ENCODE measurements at places on chromosomes 7 and 10.

DNA sequence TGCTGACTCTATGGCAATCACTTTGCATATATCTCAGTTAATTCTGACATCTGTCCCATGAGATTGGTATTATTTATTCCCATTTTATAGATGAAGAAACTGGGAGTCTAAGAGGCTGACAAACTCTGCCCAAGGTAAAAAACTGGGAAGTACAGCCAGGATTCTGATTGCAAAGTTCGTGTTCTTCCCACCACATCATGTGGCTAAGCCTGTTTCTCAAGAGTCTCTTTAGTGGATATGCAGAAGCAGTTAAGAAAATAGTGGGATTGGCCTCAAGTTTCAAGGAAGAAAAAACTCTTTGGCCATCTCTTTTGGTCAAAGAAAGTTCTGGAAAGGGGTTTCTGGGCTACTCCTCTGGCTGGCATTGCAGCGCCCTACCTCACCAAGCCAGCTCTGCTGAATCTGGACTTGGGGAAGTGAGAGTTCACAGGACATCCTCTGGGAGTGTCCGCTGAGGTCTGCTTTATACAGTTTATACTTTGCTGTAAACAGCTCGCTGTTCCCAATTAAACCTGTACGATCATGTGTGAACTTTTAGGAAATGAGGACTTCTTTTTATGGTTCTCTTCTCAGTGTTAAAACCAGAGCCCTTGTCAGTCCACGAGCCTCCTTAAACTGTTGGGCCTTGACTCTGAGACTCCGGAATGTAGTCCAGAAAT, 12.2 kb upstream of the BMPR1A start:
- peaks cover 6% of the 10 kb centered on the region for H3K27me3 ChIP-seq
- no peaks in the 10 kb centered on the region for H3K36me3 ChIP-seq
- no peak overlapping the region for H3K4me3 ChIP-seq

DNA sequence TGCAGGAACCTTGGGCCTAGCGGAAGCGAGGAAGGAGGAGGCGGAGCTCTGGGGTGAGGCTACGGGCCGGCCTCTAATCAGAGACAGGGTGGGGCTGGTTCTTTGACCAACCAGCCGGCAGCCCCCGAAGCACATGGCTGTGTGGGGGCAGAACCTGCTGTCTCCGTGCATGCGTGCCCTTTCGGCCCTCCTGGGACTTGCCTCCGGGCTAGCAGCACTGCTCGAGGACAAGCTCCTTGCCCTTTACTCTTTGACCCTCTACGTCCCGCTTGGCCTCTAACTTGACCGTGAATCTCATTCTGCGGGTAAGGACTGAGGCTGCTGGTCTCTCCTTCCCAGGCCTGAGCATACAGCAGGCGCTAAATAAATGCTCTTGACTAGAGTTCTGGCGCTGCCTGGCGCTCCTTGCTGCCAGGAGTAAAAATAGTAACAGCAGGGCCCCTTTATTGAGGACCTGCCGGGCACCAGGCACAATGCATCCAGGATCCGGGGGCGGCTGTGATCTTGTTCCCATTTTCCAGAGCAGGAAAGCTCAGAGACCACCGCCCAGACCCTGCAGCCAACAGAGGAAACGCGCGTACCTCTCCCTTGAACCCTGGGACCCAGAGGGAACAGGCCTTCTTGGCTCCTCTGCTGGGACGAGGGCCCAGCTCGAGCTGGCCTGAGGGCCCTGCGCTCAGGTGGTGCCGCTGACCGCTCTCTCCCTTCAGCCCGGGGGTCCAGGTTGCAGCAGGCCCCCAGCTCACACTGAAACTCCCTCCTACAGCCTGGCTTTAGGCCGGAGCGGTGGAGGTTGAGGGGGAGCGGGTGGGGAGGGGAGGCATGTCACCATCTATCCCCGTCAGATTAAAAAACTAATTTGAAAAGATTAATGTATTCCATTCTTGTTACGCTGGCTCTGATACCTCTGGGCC, 2.7 kb upstream of the COMTD1 start:
- peaks cover 10% of the 10 kb centered on the region for H3K4me1 ChIP-seq
- no peak overlapping the region for H3K27ac ChIP-seq
- H3K4me3 ChIP-seq, result no peak overlapping the region

DNA sequence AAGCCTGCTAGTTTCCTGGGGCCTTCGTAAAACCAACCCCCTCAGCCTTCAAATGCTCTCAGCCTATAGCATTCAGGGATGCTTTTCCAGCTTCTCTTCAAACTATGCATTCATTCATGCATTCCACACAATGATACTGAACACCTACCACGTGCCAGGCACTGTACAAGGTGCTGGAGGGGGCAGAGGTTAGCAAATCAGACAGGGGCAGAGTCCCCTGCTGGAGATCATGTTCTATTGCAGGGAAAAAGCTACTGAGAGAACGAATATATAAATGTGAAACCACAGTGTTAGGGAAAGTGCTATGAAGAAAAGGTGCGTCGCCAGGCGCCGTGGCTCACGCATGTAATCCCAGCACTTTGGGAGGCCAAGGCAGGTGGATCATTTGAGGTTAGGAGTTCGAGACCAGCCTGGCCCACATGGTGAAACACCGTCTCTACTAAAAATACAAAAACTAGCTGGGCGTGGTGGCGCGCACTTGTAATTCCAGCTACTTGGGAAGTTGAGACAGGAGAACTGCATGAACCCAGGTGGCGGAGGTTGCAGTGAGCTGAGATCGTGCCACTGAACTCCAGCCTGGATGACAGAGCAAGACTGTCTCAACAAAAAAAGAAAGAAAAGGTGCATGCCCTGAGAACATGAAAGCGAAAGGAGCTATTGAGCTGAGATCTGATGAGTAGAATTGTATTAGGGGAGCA, 64.6 kb upstream of the CALN1 start:
- no peak for ATAC-seq
- no peaks in the 10 kb centered on the region for H3K27me3 ChIP-seq
- H3K4me1 ChIP-seq, result no peaks in the 10 kb centered on the region
- H3K27ac ChIP-seq, result no peak overlapping the region
- H3K4me3 ChIP-seq, result no peak overlapping the region

DNA sequence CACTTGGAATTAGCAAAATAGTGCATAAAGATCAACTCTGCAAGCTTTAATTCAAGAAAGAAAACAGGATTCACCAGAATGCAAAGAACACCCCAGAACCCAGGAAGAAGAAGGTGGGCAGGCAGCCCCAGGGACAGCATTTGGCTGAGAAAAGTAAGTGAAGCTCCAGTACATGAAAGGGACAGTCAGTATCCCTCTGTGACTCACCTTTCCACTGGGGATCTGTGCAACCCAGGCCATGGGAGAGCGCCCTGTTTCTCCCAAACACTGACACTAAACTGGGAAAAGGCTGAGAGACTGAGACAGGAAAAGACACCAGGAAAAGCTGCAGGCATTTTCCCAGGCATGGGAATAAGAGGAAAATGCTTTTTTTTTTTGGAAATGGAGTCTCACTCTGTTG, 28.2 kb downstream of the SNX13 start:
- H3K27ac ChIP-seq, result no peak overlapping the region
- H3K27me3 ChIP-seq, result no peaks in the 10 kb centered on the region
- H3K4me3 ChIP-seq, result no peak overlapping the region
- ATAC-seq, result no peak
- H3K36me3 ChIP-seq, result peaks cover 45% of the 10 kb centered on the region
- H3K4me1 ChIP-seq, result peaks cover 28% of the 10 kb centered on the region

DNA sequence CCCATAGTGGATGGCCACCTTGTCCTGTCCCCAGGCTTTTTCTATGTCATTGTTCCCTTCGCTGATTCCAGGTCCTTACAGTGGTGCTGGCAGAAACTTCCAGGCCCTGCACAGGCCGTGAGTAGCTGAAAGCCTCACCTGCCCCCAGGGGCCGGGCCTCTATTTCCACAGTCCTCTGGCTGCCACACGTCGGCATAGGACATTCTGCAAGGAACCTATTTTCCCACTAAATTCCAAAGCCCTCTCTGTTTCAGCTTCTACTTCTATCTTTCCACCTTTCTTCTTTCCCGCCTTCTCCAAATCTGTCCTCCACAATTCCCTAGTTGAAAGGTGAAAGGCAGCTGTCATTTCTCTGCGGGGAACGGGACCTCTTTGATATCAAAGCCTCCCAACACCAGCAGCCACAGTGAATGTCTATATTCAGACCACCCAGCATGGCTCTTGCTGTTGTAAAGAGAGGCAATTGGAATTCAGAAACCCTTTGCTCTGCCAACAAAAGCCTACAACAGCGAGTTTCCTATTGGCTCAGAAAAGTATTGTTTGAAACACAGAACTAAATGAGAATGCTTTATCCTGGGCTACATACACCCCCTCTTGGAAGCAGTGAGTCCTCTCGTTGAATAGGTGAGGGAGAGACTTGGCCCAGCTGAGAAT, 607.7 kb downstream of the GALNT17 start:
- no peaks in the 10 kb centered on the region for H3K27me3 ChIP-seq
- no peak overlapping the region for H3K27ac ChIP-seq
- no peaks in the 10 kb centered on the region for H3K4me1 ChIP-seq
- ATAC-seq, result no peak
- H3K4me3 ChIP-seq, result no peak overlapping the region

Data from stimulated activated memory B cell treated with anti-CD40 and anti-IgM and Interleukin-4, amounts not matched to agents 10 μg/mL and 1 μg/mL and 100 μg/mL, for 72 hours (primary cell).